T1000 (cell line): ENCODE measurements at places on chromosomes 5 and 9.

DNA sequence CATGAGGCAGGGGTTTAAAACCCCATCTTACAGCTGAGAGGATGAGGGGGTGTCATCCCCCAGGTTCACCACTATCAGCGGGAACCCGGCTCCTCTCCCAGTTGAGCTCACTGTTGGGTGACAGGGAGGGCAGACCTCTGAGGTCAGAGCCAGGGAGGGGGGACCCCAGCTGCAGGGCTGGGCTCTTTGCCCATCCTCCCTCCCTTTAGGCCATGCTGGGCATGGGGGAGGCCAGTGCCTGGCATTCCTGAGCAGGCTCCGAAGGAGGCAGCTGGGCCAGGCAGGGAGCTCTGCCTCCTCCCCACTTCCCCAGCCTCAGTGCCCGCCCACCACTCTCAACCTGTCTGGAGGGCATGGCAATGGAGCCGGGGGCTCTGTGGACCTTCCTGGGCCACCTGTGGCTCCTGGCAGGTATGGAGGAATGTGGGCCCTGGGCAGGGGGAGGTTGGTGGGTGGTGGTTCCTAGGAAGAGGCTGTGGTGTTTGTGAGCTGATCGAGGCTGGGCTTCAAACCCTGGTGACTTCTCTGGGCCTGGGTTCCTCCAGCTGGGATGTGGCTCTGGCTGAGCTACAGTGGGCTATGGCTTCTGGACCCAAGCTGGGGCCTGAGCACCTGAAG, 12.6 kb downstream of the CRB2 start:
- no peak for DNase-seq

- DNase-seq: no peak
These were observed 7.9 kb upstream of the FAT2 start for GRCh38 chr5:151598984-151599383.

GRCh38 chr9:16869131-16869881, 1.2 kb downstream of the BNC2 start:
- no peak for DNase-seq

GRCh38 chr9:106700676-106701075, 162.3 kb upstream of the ZNF462 start:
- no peak for DNase-seq

DNA sequence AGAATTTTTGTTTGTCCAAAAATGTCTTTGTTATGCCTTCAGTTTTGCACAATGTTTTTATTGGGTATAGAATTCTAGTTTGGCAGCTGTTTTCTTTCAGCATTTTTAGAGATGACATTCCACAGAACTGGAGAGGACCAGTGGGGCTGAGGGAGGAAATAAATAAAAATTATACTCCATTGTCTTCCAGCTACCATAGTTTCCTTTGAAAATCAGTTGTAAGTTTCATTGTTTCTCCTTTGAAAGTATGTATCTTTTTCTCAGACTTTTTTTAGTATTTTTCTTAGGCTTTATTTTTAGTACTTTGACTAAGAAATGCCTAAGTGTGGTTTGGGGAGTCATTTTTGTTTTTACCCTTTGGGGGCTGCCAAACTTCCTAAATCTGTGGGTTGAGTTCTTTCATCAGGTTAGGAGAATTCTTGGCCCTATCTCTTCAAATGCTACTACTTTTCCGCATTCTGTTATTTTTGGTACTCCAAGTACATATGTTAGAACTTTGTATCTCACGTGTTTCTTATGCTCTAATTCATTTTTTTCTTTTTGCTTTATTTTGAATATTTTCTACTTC, 15.2 kb upstream of the FBLL1 start:
- DNase-seq: no peak

DNA sequence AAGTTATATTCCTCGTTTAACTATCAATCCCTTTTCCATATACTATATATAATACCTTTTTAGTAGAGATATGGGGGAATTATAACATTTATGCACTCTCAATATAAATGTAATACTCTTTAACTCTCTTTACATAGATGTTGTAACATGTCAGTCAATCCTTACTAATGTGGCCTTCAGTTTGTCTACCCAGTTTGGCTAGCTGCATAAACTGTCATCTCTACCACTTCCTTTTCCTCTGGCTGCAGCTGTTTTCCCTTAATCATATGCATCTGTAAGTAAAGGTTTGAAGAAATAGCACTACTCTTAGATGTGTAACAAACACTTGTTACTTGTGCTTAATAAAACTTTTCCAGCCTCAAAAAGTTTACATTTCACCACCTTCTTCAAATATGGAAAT, 13.4 kb downstream of the ABHD17B start:
- DNase-seq: no peak

- no peak for DNase-seq
These were observed 66.1 kb downstream of the TSPAN17 start for GRCh38 chr5:176713409-176713808.

DNA sequence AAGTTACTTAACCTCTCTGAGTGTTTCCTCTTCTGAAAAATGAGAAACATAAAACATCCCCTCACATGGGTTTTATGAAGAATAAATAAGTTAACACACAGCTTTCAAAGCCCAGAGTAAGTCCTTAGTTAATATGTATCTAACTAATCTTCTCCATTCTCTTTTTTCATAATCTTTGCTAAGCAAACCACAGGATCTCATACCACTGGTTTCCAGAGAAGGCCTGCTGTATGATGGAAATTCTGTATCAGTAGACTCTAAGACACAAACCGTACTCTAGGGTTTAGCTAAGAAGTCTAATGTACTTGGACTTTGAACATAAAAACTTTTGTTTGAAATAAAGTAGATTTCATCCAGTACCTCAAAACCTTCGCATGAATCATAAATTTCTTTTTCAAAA, 307.9 kb downstream of the SPOCK1 start:
- no peak for DNase-seq

GRCh38 chr5:124747791-124748686, 1.6 kb upstream of the ZNF608 start:
- no peak for DNase-seq

GRCh38 chr5:8362495-8362894, 493.5 kb downstream of the MTRR start:
- no peak for DNase-seq

DNA sequence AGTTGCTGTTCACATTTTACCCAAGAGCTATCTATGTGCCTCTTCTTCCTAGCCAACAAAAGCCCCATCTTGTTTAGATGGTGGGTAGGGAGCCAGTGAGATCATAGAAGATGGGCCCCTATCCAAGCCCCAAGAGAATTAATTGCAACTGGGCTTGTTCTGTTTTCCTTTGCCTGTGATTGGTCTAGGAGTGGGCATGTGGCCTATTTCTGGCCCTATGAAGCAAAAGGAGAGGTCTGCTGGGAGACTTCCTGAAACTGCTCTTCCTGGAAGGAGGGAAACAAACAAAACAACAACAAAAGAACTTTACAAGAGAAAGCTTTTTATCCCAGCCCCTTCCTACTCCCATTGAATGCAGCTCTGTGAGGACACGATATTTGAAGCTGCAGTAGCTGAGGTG, 32.5 kb upstream of the ALDOB start:
- no peak for DNase-seq
